EH (cell line): ENCODE measurements at places on chromosomes 12 and 14.

DNA sequence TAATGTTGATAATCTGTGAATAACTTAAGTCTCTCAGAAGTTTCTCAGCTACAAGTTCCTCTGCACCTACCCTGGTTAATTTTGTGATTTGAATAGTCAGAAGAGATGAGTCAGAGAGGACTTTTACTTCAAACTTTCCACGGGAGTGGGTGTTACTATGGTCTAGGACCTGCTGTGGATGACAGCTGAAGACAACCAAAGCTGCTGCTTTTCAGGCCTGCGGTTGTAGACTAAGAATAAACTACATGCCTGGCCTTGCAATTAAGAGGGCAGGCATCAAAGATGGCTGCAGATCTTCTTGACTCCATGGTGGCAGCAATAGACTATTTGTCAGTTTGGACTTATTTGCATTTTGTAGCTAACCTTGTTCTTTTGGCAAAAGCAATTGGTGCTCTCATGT lies 227.1 kb upstream of the KRR1 start:
- DNase-seq: no peak

DNA sequence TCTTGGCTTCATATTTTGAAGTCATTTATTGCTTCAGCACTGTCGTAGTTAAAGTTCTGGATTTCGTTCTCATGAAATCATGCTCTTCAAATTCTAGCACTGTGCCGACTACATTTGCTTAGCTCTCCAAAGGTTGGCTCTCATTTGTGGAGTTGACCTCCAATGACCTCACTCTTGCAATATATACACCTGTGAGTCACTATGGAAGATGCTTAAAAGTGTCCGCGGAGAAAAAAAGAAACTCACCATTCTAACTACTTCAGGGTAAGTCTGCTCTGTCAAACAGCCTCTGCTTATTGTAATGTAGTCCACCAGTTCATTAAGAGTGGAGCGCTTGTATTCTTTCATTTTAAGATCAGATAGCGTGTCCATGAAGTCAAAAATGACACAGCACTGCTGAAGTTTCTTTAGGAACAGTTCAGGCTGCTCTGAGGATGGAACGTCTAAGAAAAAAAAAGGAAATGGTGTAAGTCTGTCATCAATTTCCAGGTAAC lies 89.7 kb downstream of the PPP2R5E start:
- no peak for DNase-seq

GRCh38 chr12:97754306-97754705 lies 291.7 kb downstream of the RMST start:
- no peak for DNase-seq

GRCh38 chr12:95102916-95103671 lies 29.7 kb upstream of the NR2C1 start:
- DNase-seq: peak; percentile 93

GRCh38 chr14:57753821-57754220 lies 112.1 kb downstream of the SLC35F4 start:
- DNase-seq: no peak

DNA sequence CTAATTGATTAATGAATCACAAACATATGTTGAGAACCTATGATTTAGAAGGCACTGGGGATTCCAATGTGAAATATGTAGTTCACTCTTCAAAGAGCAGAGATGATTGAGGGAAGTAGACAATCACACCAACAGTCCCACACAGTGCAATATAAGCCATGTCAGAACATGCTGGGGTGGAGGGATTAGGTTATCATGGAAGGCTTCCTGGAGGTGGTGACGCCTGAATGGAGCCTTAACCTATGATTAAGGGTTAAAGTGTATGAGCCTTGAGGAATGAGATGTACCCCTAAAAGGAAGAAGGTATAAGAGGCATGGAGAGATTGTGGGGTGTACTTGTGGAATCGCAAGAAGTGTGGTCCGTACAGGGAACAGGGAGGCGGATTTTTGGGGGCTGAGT lies 31.3 kb downstream of the ERH start:
- DNase-seq: no peak

DNA sequence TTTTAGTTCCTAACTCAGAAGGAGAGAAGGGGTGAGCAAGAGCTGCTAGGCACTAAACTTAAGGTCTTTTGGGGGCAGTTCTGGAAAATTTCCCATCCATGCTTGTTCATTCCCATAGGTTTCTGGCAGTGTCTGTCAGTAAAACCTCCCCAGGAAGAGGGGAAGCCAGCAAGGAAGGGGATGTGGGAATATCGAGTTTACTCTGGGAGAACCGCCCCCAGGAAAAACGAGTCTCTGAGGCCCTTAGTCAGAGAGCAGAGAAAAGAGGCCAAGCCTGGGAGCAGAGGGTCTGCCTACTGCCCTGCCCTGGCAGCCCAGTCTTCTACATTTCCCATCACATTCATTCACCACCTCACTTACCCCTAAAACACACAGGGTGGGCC lies 55.9 kb downstream of the TMCC3 start:
- DNase-seq: no peak

DNA sequence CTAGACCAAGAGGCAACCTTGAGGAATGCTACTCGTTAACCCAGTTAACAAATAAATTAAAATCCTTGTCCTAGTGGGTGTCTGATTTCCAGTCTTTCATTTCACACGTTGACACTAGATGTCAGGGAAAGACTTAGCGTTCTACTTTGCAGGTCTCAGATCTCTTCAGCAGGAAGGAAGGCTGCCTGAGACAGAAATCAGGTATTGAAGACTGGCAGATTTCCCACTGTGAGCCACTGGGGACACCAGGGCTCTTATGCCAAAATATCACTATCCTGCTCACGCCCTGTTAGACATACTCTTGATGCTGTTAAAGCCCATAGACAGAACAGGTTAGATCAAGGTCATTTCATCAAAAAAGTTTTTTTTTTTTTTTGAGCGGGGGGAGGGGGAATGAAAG lies 33.0 kb downstream of the EMP1 start:
- no peak for DNase-seq

DNA sequence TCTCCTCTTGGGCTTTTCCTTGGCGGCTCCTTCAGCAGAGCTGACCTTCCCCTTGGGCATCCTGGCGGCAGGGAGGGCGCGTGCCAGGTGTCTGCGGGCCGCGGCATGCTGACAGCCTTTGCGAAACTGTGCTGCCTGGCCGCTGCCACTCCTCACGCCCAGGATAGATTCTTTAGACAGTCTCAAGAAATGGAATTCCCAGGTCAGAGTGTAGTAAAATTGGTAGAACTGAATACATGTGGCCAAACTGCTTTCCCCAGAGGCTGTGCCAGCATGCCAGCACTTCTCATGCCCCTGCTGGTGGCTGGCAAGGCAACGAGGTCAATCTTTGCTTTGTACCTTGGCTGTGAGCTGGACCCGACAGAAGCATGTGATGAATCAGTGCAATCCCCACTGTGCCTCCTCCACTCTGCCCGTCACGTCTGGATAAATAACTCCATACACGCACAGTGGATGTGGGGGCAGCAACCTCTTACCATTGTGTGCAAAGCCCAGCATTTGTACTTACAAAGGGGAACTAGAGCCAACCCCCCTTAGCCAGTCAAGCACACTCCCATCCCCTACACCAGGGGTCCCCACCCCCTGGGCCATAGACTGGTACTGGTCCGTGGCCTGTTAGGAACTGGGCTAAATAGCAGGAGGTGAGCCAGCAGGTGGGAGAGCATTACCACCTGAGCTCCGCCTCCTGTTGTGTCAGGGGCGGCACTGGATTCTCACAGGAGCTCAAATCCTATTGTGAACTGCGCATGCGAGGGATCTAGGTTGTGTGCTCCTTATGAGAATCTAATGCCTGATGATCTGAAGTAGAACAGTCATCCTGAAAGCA lies 90.9 kb downstream of the ACTN1 start:
- no peak for DNase-seq

DNA sequence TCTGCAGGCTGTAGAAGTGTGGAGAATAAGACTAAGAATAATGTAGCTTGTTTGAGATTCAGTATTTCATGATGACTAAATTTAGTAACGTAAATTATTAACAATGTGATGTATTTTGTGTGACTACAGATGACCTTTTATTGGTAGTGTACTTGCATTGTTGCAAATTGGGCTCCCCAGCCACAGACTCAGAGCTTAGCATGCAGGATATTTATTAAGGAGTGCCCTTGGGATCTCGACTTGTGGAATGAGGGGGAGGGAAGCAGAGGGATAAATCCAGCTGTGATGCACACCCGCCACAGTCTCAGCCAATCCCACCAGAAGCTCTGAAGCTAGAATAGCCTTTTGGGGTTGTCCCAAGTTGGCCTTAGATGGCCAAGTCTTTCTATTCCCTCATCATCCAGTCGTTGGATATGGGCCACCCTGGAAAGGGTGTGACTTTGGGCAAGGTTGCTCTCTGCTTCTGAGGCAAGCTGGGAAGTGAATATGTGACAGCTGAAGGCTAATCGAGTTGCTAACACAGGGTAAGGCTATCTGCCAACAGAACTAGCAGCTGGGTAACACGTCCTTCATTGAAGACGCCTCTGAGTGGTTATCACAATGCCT lies 42.1 kb upstream of the USP44 start:
- no peak for DNase-seq

DNA sequence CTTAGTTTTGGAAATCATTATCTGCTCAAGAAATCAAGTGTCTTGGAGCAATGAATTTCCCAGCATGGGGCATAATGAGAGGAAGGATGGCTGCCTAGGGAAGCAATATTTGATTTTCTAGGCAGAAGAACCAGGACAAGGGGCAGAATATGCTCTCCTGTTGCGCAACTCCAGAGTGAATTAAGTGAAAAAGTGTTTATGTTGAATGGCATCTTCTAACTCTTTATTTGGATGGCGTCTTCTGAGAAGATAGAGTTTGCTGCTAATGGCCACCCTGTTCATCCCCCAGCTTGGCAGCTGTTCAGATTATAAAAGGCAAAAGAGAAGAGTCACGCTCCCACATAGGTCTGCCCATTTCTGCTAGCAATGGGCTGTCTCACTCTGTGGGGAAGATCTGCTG lies 1278.1 kb downstream of the AACS start:
- no peak for DNase-seq

DNA sequence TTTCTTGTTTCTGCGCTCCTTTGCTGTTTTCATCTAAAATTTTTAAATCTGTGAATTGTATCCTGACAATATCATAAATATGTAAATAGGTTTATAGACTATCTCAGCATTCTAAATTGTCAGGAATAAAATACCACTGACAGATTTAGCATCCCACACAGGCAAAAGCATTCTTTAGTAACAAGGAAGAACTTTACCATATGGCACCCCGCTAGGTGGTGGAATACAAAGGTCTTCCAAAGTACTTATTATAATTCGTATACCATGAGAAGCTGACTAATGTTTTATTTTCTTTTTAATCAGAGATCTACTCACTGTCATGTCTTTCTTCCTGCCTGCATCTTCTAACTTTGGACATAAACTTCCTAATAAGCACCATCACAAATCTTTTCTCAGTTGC lies 328.8 kb upstream of the NOVA1 start:
- no peak for DNase-seq

DNA sequence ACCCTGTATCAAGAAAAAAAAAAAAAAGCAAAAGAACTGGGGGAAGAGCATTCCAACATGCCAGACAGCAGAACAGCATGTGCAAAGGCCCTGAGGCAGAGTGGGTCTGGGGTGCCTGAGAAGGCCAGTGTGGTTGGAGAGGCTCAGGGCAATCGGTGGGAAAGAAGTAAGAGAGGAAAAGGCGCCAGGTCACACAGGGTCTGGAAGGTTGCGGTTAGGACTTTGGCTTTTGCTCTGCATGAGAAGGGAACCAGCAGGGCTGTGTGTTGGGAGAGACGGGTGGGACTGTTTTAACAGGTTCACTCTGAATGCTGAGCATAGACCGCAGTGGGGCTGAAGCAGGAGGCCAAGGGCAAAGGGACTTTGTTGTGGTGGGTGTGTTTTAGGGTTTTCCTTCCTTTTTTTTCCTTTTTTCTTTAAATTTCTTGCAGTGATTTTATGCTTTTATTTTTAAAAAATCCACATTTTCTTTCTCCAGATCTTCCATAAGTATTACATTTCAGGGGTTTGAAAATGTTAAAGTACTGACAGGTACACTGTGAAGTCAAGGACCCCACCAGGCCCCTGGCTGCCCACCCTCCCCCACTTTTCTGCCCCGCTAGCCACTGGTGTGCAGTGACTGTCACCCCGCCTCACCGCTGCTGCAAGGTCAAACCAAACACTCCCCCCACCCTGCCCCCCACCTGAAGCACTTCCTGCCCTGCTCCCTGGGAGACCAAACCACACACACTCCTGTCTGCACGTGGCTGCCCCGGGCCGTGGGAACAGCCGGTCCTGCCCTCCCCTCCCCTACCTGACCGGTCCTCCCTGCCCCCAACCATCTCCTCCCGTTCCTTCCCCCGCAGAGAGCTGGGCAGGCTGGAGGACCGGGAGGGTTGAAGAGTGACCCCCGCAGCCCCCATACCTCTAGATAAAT lies 30.0 kb downstream of the DTX1 start:
- no peak for DNase-seq

DNA sequence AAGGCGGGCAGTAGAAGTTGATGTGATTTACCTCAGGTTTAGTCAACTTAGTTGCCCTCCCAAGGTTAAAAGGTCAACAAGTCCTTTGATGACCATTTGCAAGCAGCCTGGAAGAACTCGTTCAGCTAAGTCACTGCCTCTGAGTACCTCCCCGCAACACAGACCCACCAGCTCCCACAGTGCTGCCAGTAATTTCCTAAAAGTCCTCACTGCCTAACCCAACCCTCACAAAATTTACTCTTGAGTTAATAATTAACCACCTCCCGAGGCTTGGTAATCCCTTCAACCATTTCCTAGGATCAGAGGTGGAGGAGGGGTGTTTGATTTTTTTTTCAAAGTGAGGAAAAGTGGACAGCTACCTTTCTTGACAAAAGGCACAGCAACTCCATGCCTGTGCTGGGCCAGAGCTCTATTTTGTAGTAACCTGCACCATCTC lies 55.8 kb downstream of the MAP3K9 start:
- DNase-seq: no peak

DNA sequence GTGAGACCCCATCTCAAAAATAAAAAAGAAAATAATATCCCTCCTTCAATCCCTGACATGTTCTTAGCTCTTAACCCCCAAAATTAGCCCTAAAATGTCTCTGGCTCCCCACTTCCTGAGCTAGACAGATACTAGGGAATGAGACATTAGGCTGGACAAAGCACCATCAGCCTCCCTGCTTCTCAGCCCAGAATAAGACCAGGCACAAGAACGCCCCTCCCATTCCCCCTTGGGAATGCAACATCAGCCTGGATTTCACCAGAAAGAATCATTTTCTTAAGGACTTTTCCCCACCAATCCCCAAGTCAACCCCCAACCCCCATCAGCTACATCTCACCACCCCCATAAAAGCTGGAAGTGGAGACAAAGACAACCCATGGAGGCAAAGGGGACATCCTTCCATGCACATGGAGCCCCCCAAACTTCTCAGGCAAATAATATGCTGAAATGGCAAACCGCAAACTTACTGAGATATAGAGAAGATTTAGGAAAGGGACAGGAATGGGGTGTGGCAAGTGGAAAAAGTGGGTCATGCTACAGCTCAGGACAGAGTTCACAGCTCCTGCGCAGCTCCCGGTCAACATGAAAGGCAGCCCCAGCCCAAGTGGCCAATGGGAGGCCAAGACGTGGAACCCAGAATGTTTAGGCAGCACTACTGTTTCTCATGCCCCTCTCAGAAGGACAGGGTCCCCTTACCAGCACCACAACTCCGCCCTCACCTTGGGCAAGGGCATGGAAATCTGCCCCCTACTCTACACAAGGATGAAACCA lies 2.7 kb downstream of the CHD4 start:
- DNase-seq: peak; percentile 53
